ENCODE measurements at places on chromosomes 11 and 22.

DNA sequence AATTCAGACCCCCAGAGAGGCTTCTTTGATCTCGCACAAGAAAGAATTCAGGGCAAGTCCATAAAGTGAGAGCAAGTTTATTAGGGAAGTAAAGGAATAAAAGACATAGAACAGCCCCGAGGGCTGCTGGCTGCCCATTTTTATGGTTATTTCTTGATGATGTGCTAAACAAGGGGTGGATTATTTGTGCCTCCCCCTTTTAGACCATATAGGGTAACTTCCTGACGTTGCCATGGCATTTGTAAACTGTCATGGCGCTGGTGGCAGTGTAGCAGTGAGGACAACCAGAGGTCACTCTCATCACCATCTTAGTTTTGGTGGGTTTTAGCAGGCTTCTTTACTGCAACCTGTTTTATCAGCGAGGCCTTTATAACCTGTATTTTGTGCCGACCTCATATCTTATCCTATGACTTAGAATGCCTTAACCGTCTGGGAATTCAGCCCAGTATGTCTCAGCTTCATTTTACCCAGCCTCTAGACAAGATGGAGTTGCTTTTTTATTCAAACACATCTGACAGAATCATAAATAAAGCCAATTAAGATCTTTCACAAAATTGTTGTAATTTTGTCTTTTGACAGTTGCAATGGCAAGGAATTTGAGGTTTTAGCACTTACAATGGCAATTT, 7.6 kb downstream of the DDIAS start:
- no peak for DNase-seq

DNA sequence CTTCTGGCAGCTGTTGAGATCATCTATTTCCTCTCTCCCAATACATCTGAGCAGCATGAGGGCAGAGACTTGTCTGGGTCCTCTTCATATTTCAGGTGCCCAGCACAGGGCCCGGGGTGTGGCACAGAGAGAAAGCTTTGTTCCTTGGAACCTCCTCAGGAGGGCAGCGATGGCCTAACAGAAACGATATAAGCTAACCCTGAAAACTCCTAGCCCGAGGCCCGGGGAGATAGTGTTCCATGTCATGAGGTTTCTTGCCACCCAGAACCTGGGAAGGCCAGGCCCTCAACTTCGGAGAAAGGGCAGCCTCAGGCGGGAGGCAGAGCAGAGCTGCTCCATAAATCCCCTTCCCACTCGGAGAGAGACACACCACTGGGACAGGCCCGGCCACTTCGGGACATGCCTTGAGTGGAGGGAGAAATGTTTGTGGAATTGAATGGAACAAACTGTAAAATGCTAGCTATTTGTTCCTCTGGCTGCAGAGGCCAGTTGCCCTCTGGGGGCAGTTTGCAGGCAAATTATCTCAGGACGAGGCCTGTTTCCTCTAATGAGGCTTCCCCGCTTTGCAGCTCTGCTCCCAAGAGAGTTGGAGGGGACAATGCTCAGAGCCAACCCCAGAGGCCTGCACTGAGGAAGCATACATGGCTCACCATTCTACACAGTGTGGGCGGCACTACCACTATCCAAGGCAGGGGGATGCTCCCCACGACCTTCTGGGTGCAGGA, 11.6 kb downstream of the ARRB1 start:
- peak; percentile 89 for DNase-seq

DNA sequence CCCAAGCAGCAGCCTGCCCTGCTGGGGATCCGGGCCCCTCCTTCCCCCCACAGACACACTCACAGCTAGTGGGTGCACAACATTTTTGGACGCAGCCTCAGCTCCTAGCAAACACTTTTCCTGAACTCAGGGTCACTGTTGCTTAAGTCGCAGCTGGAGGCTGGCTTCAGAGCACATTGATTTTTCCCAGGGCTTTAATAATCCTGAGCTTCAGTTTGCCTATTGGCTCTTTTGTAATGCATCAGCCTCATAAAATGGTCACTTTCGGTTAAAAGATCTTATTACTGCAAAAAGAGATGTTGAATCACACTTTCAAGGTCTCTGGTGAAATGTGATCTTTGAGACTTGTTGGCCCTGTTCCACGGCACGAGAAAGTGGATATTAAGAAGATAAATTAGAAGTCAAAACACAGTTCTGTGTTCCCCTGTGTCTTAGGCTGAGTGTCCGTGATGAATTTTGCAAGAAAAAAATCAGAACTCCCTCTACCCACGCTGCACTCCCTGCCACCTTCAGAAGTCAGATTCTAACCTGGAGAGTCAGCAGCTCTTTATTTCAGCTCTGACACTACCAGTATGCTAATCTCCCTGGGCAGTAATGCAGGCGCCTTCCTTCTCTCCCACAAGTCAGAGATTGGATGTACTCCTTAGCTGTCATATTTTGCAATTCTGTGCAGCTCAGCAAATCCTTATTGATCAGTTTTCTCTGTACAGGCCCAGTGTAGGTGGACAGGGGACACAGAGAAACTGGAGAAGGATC, 158.2 kb upstream of the E2F8 start:
- no peak for DNase-seq

DNA sequence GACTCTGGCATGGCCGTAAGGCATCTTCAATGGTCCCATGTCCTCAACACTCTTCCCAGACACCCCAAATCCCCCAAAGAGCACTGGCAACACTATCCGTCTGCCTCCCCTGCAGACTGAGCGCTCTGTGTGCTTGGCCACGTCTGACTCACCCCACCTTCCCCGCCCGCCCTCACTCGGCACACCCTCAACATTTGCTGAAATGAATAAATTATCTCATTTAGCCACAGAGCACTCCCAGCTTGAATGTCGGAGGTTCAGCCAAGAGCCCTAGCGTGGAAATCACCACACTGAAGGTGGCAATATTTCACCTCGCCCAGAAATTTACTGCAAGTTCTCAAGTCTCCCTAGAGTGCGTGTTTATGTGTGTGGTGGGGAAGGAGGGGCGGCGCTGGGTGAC, 46.6 kb upstream of the TCF20 start:
- no peak for DNase-seq

DNA sequence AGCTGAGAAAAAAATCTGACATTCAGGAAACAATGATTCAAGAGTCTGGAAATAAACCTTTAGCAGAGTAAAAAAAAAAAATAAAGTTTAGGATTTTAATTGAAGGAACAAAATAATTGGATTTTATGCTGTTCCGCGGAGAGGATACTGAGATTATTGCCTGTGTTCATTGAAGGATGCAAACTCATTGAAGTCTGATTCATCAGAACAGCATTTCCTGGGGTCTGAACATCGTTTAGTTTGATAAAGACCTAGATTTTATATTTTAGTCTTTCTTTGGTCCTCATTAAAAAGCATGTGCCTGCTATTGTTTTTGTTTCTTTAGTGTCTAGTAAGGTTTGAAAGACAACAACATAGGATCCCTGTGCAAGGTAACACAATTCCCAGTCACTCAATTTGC, 4.5 kb downstream of the TLCD5 start:
- DNase-seq = no peak

- DNase-seq = peak; percentile 66
These were observed 58.9 kb downstream of the FLRT1 start for GRCh38 chr11:64094463-64095260.

GRCh38 chr11:12086271-12087074, 23.9 kb upstream of the MICAL2 start:
- DNase-seq = peak; percentile 25

DNA sequence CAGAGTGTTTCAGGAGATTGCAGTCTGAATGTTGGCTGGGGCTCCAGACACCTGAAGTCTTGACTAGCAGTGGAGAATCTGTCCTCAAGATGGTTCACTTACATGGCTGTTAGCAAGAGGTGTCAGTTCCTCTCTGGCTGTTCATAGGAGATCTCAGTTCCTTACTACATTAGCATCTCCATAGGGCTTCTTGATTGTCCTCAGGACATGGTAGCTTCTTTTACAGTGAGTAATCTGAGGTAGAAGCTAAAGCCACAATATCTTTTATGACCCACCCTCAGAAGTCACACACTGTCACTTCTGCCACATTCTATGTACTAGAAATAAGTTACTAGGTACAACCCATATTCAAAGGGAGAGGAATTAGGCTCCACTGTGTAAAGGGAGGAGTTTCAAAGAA, 10.5 kb upstream of the PATL1 start:
- no peak for DNase-seq

DNA sequence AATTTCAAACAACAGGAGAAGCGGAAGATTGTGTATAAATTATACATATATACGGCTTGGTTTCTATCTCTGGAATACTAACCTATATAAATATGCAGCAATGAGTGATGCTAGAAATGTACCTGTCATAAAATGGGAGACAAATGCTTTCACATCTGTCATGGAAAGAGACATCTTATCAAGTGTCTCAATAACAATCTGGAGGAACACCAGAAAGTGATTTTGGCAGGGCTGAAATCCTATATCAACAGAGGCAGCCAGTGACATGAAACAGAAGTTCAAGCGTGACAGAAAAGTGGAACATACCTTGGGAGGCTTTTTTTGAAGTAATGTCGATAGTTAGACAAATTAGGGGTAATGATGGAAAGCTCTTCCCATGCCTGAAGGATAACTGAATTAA, 834.6 kb downstream of the JRKL start:
- no peak for DNase-seq

DNA sequence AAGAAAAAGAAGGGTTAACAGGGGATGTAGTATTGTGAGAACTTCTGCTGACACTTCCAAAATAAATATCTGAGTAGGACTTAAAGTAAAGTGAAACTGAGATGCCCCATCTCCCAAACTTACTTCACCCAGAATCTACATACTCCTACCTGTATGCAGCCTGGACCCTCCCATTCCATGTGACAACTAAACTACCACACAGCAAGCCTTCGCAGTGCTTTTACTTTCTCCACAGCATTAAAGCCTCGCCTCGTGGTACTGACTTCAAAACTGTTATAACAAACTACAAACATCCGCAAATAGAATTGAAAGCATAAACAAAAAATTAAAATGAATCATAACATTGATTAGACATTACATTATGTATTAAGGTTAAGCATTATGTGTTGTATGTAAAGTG, 985 bp downstream of the MPZL2 start:
- DNase-seq = no peak

- peak; percentile 10 for DNase-seq
These were observed 1152.4 kb downstream of the LRRC4C start for GRCh38 chr11:40306938-40307548.

DNA sequence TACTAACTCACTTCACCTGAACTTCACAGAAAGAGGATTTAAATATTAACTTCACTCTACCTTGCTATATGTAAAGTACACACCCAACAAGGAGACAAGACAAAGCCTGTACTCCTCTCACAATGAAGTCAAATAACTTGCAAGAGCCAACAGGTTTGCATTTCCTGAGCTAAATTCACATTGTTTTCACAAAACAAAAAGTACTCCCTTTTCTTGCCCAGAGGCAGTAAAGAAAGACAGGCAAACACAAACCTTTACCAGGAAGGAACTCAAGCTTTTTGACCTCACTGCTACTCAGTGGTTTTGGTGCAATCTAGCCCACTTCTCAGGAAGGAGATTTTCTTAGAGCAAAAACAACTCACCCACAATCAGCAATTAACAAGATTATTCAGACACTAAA, 15.7 kb downstream of the USP28 start:
- no peak for DNase-seq

DNA sequence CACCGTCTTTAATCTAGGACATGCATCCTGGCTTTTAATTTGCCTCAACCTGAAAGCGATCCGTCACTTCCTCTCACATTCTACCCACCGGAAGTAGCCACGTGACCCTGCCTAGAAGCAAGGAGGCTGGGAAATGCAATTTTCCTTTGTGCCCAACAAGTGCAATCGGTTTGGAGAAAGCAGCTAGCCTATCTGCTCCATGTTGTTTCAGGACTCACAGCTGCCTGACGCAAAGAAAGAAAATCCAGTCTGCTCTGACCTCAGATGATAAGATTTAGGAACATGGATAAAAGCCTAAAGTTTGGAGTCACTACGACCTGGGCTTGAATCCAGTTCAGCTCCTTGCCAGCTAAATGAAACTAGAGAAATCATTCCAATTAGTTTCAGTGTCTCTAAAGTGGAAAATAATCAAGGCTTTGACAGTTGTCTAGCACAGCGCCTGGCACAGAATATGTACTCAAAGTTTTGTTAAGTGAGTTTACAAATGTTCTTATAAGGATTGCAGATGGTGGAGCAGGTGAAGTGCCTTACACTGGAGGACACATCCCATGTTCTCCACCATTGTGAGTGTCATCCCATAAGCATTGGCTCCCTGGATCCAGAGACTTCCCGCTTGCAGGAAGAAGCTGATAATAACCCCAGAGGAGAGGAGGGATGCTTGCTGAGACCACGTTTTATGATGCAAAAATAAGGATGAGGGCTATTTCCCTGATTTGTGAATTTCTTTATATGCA, 553.7 kb downstream of the MN1 start:
- no peak for DNase-seq

DNA sequence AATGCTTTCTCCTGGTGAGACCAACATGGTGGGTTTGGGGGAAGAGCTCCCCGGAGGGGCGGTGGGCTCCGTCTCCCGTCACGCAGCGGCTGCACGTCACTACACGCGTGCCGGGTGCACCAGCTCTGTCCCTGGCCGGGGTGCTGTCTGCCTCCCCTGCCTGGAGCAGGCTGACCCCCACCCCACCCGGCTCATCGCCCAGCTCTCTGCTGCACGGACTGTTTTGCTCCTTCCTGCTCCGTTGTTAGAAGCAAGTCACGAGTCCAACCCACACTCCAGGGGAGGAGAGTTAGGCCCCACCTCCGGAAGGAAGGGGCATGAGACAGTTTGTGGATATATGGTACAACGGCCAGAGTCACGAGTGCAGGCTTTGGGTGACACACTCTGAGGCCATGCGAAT, 364.9 kb downstream of the BRD1 start:
- DNase-seq = no peak

DNA sequence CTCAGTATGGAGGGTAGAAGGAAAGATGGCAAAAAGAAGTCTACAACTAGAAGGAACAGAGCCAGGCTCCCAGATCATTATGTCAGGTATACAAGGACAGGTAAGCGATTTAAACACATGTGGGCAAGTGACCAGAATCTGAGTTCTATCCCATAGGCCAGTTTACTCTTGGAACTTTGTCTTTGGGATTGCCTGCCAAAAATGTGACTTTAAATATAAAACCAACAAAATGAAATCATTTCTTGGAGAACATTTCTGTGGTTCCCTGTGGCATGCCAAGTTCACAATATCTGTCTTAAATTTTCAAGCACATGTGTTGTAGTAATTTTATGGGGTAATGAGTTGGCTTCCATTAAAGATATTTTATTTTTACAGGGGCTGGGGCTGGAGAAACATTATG, 141.0 kb downstream of the SLC17A6 start:
- DNase-seq = no peak

GRCh38 chr11:29280452-29280851, 736.4 kb downstream of the KCNA4 start:
- no peak for DNase-seq

All from HL-60 (cell line).